ENCODE measurements at places on chromosomes 2 and 18.

- DNase-seq = no peak
Measured at GRCh38 chr2:7835151-7835550, 846.7 kb upstream of the ID2 start.

- no peak for DNase-seq
Measured at GRCh38 chr2:25805987-25806386, 72.3 kb downstream of the ASXL2 start.

GRCh38 chr2:218344090-218344754 lies 12.4 kb upstream of the CATIP start:
- no peak for DNase-seq

DNA sequence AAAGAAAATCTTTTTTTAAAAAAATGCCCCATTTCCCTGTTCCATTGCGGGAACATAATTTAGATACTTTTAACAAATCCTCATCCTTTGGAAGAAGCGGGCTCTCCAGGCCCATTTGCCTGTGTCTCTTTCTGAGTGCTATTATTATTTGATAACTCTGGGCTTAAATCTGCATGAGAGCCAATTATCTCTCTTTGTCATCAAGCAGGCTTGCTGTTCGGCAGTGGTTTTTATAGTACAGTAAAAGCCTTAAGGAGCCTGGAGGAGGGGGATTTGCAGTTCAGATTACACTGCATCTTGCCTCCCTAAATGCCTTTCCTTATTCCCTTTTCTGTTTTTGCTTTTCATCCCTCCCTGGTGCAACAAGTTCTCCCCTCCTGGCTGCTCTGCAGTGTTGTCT lies 50.6 kb downstream of the CELF4 start:
- DNase-seq = no peak

GRCh38 chr18:12053289-12053688 lies 40.4 kb upstream of the ANKRD62 start:
- no peak for DNase-seq

DNA sequence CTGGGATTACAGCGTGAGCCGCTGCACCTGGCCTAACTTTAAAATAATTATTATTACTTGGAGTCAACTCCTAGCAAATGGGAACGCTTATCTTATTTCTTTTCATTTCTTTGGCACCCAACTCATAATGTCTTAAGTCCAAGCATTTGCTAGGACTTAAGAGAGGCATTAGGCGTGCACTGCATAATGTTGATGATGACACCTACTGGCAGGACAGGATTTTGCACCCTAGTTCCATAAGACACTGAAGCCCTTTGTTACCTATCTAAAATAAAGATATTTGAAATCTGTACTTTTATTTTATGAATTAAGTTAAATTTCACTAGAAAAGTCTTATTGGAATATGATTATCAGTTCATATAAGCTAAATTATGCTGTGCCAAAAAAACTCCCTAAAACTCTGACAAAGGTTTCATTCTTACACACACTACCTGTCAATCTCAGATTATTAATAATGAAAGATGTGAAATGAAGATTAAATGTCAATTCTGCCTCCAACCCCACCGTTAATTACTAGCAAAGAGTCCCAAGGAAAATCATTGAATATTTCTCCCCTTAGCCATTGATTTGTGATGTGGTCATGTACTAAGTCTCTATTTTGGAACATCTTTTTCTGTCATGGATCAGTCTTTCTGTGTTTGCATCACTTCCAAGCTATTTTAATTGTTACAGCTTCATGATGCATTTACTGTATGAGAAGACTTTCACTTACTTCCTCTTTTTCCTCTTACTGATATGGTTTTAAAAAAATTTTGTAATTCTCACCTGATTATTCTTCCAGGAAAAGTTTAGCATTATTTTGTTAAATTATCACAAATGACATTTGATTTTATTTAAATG lies 12.7 kb upstream of the CDH2 start:
- no peak for DNase-seq

GRCh38 chr2:42132191-42132965 lies 36.8 kb upstream of the EML4 start:
- no peak for DNase-seq

DNA sequence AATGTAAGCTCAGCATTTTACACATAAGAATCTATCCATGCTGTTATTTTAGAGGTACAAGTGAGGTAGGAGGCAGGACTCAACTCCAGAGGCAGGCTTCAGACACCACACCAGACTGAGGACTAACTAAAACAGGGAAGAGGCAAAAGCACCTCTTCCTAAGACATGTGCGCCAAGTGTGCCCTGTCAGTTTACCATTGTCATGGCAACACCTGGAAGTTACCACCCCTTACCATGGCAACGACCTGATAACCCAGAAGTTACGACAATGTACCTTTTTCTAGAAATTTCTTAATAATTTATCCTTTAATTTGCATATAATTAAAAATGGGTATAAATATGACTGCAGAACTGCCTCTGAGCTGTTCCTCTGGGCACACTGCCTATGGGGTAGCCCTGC lies 160.1 kb downstream of the FAM124B start:
- no peak for DNase-seq

DNA sequence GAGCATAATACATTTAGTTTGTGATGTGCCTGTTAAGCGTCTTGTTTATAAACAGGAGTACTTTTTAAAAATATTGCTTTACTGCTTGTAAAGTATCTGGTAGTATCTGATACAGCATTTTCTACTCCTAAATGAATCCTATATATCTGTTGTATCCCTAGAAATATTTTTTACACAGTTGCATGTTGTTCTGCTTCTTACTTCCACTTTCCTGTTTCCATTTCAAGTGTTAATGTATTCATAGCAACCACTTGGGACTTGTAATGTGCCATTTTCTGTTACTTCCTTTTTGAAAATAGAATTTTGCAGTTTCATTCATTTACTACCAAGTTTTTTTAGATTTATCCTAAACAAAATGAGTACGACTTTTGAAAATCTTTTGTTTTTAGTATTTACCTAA lies 24.9 kb downstream of the CCNT2 start:
- no peak for DNase-seq
